ENCODE measurements at places on chromosomes 3 and 15.
A peak's percentile ranks its signal among the peaks of the same experiment; 100 is the strongest.

GRCh38 chr3:172391592-172392302 is 56.5 kb downstream of the GHSR start:
- DNase-seq = no peak

- no peak for DNase-seq
These were observed 151.4 kb upstream of the ARL6 start for GRCh38 chr3:97613139-97613538.

GRCh38 chr3:5616873-5617272 is 429.4 kb downstream of the EDEM1 start:
- no peak for DNase-seq

DNA sequence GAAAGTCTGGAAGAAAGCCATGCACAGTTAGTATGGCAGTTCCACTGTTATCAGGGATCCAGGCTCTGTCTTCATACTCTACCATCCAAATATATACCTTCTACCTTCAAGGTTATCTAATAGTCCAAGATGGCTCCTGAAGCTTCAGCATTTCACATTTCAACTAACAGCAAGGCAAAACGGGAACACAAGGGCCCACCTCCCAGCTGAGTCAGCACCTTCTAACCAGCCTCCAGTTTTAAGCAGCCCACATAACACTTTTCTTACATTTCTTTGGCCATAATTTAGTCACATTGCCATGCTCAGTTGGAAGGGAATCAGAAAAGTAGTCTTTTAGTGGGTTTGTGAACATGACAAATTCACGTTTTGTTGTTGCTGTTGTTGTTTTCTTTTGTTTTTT is 15.4 kb upstream of the MSL2 start:
- no peak for DNase-seq

DNA sequence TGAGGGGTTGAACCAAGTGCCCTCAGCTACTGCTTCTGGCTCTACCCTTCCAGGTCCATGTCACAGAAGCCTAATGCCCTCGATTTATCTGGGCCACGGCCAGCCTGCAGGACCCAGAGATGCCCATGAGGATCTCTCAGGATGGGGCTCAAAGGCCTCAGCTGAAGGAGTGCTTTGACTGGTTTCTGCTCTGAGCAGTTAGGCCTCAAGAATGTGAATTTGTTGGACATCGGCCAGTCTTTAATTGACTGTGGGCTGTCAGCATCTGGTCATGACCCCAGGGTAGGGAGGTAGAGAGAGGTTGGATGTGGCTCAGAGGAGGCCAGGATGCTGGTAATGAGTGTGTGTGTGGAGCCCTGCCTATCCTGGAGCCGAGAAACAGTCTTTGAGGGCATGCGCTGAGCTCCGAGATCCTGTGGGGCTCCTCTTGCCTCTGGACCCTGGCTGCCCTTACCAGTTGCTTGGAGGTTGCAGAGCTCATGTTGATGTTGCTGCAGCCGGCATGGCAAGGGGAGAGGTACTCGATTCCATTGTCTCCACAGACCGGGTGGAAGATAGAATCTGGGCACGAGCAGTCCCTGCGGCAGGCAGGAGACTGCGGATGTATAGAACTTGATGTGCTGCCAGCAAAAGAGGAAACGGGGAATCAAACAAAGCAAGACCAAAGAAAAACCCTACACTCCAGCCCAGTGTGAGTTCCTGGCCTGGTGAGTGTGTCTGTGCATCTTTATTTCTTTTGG is 49.1 kb upstream of the RAB6B start:
- no peak for DNase-seq

- DNase-seq = no peak
These were observed 332.7 kb upstream of the THBS1 start for GRCh38 chr15:39248204-39248603.

DNA sequence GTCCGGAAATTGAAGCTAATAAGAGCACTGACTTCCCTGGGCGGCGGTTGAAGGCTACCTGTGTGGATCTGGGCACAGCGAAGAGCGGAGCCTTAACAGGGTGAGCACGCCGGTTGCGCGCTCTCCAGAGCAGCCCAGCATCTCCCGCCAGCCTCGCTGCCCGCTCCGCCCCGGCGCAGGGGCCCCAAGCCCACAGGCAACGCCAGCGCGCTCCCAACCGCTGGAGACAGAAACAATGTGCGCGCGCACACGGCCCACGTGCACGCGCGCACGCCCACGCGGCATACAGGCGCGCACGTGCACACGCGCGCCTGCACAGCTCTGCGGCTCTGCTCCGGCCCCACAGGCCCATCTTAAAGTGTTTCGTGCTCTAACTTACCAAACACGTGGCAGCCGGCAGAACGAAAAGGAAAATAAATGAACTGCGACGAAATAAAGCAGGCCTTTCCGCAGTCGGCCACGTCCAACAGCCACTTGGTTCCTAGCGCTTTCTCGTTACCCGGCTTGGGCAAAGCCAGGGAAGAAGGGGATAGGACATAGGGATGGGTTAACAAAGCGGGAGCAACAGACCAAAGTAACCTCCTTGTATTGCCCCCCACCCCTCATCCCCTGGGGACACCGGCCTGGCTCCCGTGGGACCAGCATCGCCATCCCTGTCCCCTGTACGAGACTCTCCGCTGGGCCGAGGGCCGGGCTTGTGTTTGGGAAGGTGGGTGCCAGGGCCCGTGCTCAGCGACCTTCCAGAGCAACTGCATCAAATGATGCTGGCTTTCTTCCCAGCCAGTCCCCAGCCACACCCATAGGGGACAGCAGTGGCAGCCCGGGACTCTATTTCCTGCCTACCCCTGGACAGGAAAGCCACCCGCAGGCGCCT is 203.7 kb downstream of the ABHD5 start:
- no peak for DNase-seq

DNA sequence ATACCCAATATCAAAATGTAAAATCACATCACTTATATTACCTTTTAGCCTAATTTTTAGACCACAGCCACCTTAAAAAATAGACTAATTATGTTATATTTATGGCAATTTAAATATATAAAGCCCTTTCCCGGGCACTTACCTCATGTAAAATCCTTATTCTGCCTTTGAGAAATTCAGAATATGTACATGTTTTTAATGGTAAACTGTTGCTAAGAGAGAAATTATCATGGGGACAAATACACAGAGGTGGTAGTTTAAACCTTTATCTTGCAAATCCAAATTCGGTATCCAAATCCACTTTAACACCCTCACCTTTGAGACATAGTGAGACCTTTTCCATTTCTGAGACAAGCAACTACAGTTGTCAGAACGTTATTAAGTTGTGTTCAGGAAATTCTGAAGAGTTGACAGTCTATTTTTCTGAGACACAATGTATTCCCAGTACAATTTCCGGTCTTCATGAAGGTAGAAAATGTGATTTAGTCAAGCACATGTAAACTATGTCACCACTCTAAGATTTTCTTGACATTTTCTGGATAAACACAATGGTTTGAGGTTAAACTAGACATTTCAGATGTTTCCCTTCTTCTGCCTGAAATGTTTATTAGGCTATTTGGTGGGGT is 10.6 kb upstream of the VGLL3 start:
- no peak for DNase-seq

- DNase-seq = no peak
These were observed 87.5 kb downstream of the TNIK start for GRCh38 chr3:171372694-171373093.

DNA sequence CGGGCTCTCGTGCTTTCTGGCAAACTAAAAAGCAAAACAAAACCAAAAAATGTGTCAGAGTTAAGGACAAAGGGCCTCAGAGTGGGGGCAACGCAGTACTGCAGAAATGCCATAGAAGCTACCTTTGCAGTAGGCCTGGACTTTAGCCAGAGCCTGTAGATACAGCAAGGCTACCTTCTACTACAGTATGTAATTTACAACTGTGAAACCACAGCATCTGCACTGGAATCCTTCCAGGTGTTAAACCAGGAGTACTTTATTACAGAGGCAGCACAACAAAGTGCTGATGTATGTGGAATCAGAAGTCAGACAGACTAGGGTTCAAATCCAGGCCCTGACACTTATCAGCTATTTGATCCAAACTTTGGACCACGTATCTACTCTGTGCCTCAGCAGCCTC is 34.9 kb downstream of the RUBCN start:
- no peak for DNase-seq

GRCh38 chr3:11377719-11378118 is 105.5 kb downstream of the ATG7 start:
- no peak for DNase-seq

GRCh38 chr3:126083511-126083912 is 412 bp downstream of the SLC41A3 start:
- DNase-seq = no peak

DNA sequence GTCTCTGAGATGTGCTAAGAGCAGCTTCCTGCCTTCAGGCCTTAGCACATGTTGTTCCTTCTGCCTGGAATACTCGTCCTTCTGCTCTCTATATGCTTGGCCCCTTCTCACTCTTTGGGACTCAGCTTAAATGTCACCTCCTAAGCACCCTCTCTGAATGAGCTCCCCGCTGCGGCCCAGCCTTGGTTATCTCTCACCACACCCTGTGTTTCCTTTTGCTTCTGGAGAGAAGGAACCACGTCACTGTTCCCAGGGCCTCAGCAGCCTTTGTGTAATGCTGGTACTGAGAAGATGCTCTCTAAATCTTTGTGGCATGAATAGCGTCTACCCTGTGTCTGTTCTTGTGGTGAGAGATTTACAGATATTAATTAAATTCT is 2.2 kb downstream of the FAH start:
- no peak for DNase-seq

- DNase-seq = no peak
These were observed 3.5 kb upstream of the LSMEM2 start for GRCh38 chr3:50275141-50275995.

- DNase-seq = no peak
These were observed 19.0 kb downstream of the ARNT2 start for GRCh38 chr15:80423215-80423614.

DNA sequence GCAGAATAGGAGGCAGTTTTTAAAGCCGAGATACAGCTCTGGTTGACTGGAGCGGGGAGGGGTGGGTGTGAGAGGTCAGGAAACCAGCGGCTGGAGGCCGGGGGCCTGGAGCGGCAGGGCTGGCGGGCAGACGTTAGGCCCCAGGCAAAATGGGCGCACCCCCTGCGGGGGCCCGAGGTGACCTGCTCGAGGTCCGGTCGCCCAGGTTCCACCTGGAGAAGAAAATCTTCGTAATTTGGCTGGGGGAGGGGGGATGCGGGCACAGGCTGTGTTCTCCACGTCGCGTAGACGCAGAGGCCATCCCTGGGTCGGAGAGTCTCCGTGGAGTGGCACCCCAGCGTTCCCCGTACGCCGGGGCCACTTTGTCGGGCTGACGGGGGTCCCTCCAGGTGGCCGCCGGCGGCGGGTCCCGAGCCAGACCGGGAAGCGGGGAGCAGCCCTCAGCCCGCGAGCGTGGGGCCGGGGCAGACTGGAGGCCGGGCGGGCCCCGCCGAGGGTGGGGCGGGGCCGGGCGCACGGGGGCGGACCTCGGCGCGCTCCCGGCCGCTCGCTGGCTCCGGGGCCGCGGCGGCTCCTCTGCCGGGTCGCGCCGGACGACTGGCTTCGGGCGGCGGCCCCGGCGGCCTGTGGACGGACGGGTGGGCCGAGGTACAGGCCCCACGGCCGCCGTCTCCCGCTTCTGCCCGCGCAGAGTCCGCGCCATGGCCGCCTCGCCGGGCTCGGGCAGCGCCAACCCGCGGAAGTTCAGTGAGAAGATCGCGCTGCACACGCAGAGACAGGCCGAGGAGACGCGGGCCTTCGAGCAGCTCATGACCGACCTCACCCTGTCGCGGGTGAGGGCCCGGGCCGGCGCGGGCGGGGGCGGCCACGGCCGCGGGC is at the start of gene CRTC3:
TSS of gene CRTC3 (plus strand) at position 553 of the 879 bp plus-strand sequence. CDS start at position 702, 149 bp downstream.
- peak; percentile 62 for DNase-seq

DNA sequence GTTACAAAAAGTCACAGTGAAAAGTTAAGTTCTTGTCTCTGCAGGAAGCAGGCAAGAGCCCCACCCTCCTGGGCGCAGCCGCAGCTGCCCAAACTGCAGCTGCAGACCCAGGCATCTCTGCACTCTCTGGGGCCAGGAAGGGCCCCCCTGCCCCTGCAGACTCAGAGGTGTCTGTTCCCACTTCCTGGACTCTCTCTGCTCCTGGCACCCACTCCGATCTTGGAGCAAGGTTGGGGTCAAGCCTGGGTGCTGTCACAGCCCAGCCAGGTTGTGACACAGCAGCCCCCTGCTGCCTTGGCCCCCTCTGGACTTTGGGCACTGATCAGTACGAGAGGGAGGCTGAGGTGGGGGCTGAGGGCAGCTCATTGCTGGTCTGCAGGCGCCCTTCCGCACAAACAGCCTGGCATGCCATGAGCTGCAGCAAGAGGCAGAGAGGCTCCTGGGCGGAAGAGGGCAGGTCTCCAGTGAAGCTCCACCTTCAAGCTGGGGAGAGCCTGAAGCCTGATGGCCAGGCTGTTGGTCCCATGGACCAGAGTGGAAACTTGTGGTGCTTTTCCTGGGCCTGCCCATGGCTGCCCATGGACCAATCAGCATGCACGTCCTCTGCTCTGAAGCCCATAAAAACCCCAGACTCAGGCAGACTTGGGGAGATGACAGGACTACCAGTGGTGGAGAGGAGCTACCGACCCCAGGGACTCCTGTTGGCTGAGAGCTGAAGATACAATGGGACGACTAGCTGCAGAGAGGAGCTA is 42.9 kb upstream of the LRRFIP2 start:
- peak; percentile 30 for DNase-seq
